ENCODE measurements at places on chromosomes 12 and 14.
A peak's percentile ranks its signal among the peaks of the same experiment; 100 is the strongest.

DNA sequence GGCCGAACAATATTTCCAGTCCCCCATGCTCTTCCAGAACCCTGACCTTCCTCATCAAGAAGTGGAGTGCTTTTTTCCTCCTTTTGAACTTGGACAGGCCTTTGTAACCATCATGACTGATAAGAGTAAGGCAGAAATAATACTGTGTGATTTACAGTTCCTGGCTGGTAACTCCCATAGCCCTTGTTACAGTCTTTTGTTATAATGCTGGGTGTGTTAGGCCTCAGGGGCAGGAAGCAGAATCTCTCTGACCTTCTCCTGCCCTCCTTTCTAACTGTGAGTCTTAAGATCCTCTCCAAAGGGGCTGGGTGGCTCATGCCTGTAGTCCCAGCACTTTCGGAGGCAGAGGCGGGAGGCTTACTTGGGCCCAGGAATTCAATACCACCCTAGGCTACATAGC, 59.5 kb downstream of the BCAT1 start:
- DNase-seq, result no peak

GRCh38 chr14:82854901-82855300, 1321.2 kb upstream of the SEL1L start:
- DNase-seq, result no peak

DNA sequence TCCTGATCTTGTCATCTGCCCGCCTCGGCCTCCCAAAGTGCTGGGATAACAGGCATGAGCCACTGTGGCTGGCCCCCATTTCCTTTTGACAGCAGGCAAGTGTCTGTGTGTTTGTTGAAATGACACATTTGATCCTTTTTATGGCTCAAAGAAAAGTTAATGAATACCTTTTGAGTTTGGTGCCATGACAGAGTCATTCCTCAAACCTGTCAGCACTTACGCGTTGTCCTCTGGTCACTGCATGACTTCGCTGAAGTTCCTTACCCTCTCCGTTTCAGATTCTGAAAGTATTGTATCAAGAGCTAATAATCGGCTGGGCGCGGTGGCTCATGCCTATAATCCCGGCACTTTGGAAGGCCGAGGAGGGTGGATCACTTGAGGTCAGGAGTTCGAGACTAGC, 32.4 kb downstream of the NEMF start:
- DNase-seq, result no peak

GRCh38 chr14:99829450-99829849, 36.2 kb downstream of the EML1 start:
- DNase-seq, result no peak

DNA sequence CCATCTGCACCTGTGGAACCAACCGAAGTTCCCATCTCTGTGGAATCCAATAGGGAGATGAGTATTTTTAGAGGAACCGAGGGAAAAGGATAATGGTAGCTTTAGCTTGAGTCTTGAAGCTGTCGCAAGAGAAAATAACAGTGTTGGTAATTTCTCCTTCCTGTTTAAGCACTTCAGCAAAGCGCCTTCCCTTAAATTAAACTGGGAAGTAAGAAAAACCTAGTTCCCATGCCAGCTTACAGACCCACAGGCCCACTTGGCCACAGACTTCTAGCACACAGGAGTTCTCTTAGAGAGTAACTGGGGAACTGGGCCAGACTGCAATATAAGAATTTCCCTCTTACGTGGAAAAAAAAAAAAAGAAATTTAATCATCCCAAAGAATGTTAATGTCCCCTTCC, 223.8 kb downstream of the EFCAB11 start:
- DNase-seq, result no peak

- no peak for DNase-seq
Measured at GRCh38 chr14:28744126-28744525, 22.5 kb upstream of the FOXG1 start.

DNA sequence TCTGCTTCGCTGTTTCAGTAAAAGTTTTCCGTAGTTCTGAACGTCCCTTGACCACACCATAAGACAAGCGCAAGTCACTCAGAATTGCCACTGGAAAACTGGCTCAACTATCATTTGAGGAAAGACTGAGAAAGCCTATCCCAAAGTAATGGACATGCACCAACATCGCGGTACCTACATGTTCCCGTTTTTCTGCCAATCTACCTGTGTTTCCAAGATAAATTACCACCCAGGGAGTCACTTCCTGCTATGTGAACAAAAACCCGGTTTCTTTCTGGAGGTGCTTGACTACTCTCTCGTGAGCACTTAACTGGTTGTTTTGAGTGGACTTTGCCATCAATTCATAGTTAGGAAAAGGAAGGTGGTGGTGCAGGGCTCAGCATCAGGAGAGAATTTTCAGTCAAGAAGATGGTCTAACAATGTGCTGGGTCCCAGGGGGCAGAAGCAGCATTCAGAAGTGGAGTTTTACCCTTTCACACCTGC, 1.4 kb downstream of the EGLN3 start:
- DNase-seq, result no peak

DNA sequence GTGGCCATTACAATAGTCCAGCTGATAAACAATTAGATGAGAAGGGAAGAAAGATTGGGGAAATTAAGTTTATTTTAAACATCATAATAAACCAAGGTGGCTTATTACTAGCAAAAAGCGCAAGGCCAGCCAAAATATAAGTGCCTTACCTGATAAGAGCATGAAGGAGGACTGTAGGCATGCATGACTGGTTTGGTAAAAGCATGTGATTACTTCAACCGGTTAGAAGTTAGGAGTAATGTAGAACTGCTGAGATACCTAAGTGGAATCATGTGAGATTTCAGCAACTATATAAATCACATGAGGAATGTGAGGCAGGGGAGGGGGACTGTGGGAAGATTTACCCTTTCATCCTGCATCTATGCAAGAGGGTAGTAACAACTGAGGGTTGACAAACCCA, 59.7 kb upstream of the CCDC196 start:
- DNase-seq, result no peak

GRCh38 chr12:26691234-26691970, 141.6 kb downstream of the ITPR2 start:
- DNase-seq, result peak; percentile 82

- peak; percentile 40 for DNase-seq
Measured at GRCh38 chr12:52945389-52946232, 3.3 kb upstream of the KRT18 start.

- peak; percentile 71 for DNase-seq
Measured at GRCh38 chr14:36320200-36320896, at the start of gene MBIP. Gene MBIP, minus strand, starts transcription at chr14:36320637. Its CDS starts 49 bp downstream, at chr14:36320588.

- DNase-seq, result no peak
Measured at GRCh38 chr14:55869397-55870049, 248.7 kb upstream of the PELI2 start.

DNA sequence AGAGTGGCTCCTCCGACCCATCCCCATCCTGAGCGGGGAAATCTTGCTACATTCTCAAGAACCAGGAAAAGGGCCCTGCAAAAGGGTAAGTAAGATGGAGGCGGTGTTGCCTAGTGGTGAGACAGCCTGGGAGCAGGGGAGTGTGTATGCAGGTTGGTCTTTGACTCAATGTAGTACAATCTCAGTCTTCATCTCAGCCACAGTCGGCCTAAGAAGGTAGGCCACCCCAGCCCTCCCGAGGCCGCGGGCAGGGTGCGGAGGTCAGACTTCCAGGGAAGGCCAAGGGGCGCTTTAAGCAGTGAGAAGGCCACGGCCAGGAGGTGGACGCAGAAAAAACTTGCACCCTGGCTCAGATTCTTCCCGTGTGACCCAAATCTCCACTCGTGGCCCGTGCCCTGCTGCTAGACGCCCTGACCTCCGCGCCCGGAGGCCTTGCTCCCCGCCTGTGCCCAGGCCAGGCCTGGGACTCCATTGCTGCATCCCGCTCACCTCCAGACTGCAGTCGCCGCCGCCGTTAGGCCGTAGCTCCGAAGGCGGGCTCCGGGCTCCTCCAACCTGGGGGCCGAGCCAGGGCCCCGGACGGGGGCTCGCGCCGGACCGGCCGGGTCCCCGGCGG, 435 bp downstream of the FOXM1 start:
- DNase-seq, result no peak

GRCh38 chr12:108827941-108828340, 29.4 kb downstream of the SSH1 start:
- DNase-seq, result no peak
